ENCODE measurements at places on chromosomes 3 and 15.

DNA sequence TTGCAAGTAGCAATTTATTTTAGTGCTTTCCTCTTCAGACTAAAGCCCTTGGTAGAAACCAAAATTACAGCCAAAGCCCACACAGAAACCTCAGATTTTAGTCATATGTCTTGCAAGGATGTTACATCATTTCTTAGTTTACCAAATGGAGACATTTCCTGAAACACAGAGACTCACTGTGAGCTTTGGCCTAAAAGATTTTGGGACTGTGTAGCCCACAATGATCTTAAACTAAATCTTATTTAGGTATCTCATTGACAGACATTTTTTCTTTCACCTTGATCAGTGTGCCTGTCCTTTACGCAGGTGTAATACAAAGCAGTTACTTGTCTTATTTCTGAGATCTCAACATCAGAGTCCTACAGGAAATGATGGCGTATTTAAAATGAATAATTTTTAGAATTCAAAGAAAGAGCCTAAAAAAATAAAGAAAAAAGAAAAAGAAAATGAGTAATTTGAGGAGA, 27.8 kb upstream of the AP4E1 start:
- no peak for DNase-seq

DNA sequence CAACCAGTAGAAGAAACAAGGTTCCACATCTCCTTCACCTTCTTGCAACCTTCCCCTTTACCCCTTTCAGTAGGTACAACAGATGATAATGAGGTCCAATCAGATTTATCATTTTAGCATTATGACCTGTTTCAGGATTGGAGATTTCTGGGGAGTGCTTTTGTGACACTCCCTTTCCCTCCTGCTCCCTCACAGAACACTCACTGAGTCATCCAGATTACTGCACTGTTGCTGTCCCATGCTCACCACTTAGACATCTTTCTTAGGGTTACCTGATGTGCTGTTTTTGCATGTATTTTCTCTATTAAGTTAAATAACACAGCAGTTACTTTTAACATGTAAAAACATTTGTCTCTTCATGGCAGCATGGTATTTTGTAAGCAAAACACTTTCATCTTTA, 118.5 kb downstream of the MFSD1 start:
- no peak for DNase-seq

DNA sequence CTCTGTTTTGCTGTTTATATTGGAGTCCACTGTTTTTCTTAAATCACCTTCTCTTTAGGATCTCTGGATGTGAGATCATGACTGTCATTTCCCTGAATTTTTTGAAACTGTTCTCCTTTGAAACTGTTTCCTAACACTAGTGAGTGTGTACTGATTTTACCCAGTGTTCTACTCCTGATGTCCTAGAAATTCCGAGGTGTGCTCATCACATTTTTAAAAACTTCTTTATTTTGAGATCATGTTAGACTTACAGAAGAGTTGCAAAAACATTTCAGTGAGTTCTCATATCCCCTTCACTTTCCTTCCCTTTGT, 292.6 kb downstream of the NFKBIZ start:
- no peak for DNase-seq

DNA sequence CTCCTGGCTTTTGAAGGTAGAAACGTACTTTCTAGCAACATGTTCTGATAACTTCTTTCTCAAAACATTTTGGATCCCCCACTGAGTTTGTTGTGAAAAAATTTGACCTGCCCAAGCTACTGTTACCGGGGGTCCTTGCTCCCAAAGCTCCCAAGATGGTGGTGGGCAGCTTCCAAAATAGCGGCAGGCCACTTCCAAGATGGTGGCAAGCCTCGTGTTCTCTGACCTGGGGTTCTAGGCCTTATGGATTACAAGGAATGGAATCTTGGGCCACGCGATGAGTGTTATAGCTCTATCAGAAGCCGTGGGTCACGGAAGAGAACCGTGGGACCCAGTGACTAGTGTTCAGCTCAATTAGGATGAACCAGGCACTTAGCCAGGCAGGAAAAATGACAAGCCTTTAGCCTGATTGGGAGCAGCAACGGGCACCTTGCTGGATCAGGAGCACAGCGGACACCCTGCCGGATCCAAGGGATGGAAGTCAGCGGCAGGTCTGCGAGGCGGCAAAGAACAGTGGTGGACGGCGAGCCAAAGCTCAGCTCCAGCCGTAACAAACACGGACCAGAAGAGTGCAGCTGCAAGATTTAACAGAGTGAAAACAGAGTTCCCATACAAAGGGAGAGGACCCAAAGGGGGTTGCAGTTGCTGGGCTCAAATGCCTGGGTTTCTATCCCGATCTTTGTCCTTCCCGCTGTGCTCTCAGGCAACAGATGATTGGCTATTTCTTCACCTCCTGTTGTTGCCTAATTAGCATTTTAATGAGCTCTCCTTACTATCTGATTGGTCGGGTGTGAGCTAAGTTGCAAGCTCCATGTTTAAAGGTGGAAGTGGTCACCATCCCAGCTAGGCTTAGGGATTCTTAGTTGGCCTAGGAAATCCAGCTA, 133.3 kb downstream of the WDR72 start:
- no peak for DNase-seq

DNA sequence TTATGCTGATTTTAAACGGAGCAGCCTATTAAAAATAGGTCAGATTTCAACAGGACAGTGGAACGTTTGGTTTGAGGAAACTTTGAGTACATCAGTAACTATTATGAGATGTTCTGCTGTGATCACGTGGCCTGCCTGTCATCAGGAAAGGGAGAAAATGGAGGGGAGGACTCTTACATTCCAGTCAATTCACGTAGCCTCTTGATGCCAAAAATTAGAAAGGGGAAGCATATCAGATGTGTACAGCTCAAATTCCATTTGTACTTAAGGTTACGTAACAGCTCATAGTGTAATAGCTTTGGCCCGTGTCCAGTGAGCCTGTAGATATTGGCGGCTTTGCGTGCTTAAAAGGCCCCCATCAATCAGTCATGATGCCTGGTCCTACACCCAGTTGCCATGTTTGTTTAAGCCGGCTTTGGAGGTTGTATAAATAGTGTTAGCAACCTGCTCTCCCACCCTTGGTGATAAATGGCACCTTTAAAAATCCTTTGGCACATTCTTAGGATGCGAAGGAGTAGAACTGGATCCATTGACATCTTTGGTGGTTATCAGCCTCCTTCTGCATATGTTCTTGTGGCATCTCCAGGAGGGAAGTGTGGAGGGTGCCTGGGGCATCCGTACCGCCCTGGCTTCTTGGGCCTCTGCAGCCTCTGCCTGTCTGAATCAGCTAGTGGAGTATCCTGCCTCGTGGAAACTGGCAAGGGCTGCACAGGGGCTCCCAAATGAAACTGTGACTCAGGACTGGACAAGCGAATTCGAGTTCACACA, 163.9 kb downstream of the THSD4 start:
- DNase-seq, result no peak

GRCh38 chr3:62416144-62416543, 42.8 kb upstream of the FEZF2 start:
- no peak for DNase-seq

DNA sequence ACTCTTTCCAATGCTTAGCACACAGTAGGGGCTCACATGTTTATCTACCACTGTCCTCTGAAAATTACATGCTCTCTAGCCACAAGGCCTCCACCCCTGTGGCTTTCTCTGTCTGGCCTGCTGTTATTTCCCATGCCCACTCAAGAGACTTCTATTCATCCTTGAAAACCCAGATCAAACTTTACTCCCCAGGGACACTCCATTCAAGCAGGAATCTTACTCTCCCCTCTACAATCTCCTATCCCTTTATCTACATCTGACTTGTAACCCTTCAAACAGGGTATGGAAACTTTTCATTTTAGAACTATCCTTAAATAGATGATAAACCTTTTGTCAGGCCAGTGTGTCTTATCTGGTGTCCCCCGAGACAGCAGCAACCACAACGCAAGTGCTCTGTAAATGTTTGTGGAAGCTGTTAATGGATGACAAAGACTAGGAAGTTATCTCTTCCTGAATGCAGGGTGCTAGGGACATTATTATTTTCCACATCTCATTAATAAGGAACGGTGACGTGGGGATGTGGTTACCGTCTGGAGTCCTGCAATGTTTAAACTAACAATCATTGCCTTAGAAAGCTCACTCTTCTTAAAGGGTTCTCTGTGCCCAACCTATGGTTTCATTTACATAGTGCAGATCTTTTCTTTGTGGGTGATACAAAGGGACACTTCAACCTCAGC, 322.3 kb downstream of the ARRDC4 start:
- no peak for DNase-seq

GRCh38 chr15:98667521-98668179, 19.3 kb downstream of the IGF1R start:
- DNase-seq, result no peak

GRCh38 chr3:77160931-77161497, 121.1 kb downstream of the ROBO2 start:
- DNase-seq, result no peak

GRCh38 chr3:149151843-149152242, 22.4 kb downstream of the HPS3 start:
- DNase-seq, result no peak

GRCh38 chr15:41853831-41854230, 15.2 kb downstream of the PLA2G4B start:
- DNase-seq, result no peak

GRCh38 chr3:5213574-5213966, 26.1 kb downstream of the EDEM1 start:
- no peak for DNase-seq

DNA sequence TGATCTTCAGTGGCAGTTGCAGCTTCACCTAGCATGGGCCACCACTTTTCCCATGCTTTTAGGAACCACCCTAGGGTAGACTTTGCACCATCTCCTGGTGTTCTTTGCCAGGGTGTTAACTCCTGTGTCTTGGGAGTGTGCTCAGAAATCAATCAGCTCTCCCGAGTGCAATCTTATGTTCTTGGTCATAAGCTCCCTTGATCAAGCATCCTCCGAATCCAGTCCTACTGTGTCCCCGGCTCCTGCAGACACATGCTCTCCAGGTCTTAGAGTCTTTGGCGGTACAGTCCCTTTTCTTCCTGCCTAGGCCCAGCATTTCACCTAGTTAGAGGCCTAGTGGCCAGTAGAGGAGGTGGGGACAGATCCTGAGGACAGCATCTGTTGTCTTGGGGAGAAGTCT, 74.7 kb upstream of the SYN2 start:
- no peak for DNase-seq

- no peak for DNase-seq
Observed at GRCh38 chr3:89525609-89526008, 418.2 kb downstream of the EPHA3 start.

DNA sequence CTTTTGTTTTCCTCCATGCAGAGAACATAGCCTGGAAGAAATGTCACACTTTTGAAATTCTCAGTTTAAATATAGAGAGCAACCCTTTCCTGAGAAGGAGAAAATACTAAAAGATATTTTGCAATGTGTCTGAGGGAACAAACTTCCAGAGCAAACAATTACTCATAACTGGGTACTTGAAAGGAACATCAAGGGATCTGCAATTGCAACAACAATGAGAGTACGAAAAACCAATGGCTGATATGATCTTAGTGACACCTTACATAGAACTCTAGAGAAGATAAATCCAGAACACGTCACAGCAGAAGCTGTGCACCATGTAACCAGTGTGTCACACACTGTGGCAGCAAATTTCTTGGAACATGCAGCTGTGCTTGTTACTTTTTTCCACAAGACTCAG, 14.6 kb upstream of the ARPP21 start:
- no peak for DNase-seq
